ENCODE measurements at places on chromosomes 2 and 18. TPM values are rescaled to one million over a fixed set of nuclear protein-coding genes. Genes with fewer than 3 reads are reported as not detected.

DNA sequence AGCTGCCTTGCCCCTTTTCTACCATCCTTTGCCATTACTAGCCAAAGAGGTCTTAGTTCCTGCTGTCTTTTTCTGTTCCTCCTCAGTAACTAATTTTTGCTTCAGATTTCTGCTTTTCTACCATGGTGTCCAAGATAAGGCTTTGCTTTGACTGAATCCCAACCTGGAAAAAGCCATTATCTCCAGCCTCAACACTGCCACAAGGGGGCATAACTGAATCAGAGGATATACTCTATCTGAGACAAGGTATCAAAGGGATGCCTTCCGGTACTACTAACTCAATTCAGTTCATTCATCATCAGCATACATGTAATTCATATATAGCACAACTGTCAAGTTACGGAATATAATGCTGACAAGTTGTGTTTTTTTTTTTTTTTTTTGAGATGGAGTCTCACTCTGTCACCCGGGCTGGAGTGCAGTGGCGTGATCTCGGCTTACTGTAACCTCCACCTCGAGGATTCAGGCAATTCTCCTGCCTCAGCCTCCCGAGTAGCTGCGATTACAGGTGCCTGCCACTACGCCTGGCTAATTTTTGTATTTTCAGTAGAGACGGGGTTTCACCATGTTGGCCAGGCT lies 11.4 kb downstream of the OSGEPL1 start:
- DNase-seq, result peak; percentile 19

DNA sequence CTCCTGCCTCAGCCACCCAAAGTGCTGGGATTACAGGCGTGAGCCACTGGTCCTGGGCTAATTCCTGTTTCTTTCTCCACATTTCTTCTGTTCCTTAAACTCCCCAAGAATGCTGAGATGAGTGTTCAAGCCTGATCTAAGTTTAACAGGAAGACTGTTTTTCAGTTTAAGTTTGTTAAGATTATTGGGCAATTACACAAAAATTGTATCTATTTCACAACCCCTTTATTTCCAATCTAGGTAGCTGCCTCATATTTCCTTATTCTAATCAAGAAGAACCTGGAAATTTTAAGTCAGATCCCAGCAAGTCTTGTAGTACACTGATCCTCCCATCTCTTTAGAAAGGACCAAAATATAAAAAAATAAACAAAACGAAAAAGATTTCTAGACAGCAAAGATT lies 11.7 kb downstream of the SFT2D3 start:
- DNase-seq, result no peak

BCL11A gene
- total RNA-seq, result 9.8 TPM

UGT1A6 gene
- not detected for total RNA-seq

- DNase-seq, result no peak
Observed at GRCh38 chr2:236704887-236705286, 135.3 kb downstream of the ACKR3 start.

SPATA3 gene
- total RNA-seq, result not detected

DNA sequence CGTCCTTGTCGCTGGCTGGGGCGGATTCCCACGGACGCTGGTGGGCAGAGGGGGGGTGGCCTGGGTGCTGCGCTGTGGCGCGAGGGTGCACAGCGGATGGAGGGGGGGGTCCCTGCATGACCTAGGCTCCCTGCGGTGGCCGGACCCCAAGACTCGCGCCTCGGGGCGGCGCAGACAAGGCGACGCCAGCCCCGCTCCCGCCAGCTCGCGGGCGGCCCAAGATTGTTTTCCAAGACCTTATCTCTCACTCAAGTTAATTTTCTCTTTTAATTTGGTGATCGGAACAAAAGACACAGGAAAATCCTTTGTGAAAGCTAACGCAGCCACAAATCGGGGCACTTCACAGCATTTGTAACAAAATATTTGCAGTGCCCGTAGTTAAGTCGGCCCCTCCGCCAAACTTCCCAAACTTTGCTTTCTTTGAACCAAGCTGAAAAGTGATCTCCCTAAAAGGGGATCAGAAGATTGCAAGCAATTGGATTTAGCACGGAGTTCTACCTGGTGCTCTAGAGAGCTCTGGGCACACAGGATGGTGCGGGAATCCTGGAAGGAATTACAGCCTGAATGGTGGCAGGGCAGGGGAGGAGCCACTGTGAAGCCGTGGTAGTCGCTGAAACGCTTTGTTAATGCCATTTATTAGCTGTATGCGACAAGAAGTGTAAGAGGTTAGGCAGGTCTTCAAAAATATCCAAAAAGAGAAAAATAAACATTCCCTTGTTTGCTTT lies 4.8 kb upstream of the ID2 start:
- DNase-seq, result no peak

CAVIN2 gene
- 0.03 TPM for total RNA-seq

ANO7 gene
- 0.53 TPM for total RNA-seq

ANKRD30B gene
- total RNA-seq, result not detected

PSTPIP2 gene
- 3.2 TPM for total RNA-seq
